Activated naive CD4-positive, alpha-beta T cell treated with anti-CD3 and anti-CD28 coated beads, Interleukin-2, amount 50 U/mL, for 72 hours (primary cell): ENCODE measurements at places on chromosomes 12 and 14.

DNA sequence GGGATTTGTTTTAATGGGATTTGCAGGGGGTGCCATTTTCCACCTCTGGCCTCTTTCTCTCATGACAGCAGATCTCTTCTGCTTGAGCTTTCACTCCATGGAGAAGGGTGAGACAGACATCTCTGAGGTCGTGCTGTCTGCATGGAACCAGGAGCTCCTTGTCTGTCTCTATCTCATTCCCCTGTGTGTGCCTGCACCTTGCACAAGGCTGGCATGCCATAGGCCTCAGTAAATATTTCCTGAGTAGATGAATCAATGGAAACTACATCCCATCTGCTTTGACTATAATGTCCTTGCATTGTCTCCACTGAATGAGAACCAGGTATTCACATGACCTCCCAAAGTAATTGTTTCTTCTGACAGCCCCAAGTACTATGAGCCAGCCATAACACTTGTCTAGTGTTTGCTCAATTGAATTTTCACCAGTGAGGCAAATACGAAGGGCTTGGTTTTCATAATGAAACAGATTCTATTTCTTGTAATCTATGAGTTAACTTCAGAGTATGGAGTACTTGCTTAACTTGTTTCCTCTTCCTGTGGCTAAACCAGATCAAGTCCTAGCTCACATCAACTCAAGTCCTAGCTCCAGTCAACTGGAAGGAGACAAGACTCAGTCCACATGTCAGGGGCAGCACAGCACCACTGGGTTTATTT, 32.3 kb downstream of the KCNK13 start:
- DNase-seq: peak; percentile 2

DNA sequence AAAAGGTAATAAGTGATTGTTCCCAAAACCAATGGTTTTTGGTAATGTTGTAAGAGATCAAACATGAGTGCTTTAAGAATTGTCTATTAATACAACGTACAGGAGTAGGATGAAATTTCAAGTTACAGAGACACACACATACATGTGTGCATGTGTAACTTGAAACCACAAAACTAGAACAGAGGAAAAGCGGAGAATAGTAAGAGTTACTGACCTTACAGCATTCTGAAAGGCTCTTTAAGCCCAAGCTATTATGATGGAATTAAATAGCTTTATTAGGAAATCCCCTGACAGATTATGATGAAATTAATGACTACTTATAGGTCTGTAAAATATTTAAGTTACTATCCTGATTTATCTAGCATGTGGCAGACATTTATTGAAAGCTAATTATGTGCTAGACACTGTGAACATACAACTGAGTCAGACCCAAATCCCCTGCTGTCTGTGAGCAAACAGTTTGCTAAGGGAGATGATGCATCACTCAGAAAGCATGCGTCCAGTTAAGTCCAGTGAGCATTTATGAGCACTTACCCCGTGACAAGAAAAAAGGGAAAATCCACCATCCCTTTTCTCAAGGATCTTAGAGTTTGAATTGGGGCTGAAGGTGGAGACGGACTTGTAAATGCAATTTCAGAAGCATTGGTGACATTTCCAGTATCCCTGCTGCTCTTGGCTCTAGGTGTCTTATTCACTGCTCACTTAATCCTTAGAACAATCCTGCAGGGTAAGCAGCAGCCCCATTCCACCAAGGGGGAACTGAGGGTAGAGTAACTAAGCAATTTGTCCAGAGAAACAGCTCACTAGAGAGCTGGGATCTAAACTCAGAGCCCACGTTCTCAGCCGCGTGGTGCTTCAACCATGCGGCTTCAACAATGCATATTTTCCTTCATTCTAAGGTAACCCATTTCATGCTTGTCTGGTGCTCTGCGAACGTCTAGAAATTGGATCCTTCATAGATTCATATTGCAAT, 117.4 kb downstream of the EML1 start:
- no peak for DNase-seq

DNA sequence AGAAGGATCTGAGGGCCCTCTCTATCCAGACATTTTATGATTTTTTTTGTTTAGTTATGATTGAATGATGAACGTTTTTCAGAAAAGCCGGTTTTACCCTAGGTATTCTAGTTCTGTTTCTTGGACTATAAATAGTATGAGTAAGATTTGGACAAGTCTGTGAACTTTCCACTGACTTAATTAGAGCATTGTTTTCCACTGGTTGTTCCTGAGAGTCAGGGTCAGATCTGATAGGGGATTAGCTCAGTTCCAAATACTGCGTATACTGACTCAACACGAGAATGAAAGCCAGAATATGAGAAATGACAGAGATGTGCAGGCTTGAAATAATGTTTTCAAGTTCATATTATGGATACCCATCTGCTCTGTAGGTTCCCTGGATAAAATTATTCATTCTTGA, 361.6 kb downstream of the AEBP2 start:
- DNase-seq: no peak

DNA sequence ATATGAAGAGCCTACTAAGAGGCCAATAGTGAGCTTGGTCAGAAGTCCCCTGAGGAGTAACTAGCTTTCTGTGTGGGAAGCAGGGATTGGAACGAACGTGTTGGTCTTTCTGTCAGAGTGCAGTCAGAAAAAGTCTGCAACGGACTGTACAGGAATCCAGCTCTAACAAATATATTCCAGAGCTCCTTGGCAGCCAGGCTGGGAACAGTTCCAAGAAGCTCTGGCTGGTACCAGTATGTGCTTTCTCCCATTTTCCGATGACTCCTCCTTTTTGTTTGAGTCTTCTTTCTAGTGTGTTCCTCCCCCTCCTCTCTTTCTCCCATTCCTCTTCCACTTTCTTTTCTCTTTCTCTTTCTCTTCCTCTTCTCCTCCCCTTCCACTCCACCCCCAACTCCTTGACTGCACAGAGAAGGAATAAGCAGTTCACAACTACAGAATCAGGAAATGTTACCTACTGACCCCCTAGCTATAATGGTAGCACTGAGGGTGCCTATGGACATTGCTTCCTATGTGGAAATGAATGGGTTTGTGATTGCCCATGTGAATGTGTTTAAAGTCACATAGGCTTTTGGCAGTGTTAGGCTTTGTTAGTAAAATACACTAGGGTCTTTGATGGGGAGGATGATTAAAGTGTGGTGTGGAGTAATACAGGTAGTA, 59.9 kb downstream of the TTLL5 start:
- DNase-seq: no peak

DNA sequence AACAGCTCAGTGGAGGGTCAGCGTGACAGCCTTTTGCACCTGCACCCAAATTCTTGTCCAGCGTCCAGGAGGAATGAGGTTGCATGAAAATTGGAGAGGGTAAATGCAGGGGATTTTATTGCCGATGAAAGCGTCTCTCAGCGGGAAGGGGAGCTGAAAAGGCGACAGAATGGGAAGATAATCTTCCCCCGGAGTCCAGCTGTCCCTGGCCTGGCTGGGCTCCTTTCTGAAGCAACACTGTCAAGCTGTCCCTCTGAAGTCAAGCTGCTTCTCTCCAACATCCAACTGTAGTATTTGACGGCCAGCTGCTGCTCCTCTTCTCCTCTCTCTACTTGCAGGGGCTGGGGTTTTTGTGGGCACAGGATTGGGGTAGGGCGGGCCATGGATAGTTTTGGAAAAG, 32.7 kb downstream of the NOPCHAP1 start:
- no peak for DNase-seq
